CD4-positive, CD25-positive, alpha-beta regulatory T cell (primary cell): ENCODE measurements at places on chromosomes 7 and 10. TPM values are rescaled to one million over a fixed set of nuclear protein-coding genes. Genes with fewer than 3 reads are reported as not detected.

DNA sequence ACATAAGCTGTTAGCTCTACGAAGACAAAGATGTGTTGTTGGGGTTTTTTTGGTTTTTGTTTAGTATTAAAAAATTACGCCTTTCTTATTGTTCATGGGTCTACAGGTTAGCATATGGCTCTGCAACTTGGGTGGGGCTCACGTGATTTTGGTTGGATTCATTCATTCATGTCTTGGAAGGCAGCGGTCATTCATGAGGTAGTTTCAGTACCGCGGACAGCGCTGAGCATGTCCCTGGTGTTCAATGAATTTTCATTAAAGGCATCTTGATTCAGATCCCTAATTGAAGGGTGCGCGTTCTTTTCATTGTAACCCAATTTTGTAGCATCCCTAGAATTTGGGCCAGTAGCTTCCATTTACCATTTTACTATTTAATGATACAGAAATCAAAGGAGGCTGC, 42.9 kb upstream of the TCERG1L start:
- no peak for DNase-seq

GRCh38 chr7:138833596-138833995, 35.6 kb upstream of the ATP6V0A4 start:
- DNase-seq = no peak

- DNase-seq = no peak
Observed at GRCh38 chr7:77335581-77335980, 80.6 kb downstream of the GSAP start.

GRCh38 chr7:5872326-5872725, 8.3 kb upstream of the OCM start:
- no peak for DNase-seq

DNA sequence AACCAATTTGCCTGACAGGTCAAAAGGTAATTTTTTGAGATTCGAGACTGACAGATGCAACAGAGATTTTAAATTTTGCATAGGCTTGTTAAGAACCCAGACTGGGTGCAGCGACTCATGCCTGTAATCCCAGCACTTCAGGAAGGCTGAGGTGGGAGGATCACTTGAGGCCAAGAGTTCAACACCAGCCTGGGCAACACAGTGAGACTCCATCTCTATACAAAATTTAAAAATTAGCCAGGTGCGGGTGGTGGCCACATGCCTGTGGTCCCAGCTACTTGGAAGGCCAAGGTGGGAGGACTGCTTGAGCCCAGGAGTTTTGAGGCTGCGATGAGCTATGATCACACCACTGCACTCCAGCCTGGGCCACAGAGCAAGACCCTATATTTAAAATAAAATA, 34.6 kb downstream of the AMZ1 start:
- DNase-seq = no peak

GRCh38 chr10:79019441-79020014, 49.2 kb upstream of the ZMIZ1 start:
- DNase-seq = no peak

GRCh38 chr7:42198296-42198695, 38.7 kb downstream of the GLI3 start:
- no peak for DNase-seq

DNA sequence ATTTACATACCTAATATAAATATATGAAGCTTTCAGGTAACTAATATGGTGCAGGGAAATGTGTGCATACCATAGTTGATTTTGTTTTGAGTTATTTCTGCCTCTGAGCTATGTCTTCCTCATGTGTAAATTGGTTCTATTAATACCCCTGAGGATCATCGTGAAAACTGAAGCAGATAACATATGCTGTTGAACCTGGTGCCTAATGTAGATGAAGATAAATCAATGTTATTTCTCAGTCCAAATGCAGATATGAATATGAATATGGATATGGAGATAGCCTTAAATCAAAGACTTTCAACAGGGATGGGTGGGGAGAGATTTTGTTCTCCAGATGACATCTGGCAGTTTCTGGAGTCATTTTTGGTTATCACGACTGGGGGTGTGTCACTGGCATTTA, 122.3 kb upstream of the ANKRD30A start:
- DNase-seq = no peak

DNA sequence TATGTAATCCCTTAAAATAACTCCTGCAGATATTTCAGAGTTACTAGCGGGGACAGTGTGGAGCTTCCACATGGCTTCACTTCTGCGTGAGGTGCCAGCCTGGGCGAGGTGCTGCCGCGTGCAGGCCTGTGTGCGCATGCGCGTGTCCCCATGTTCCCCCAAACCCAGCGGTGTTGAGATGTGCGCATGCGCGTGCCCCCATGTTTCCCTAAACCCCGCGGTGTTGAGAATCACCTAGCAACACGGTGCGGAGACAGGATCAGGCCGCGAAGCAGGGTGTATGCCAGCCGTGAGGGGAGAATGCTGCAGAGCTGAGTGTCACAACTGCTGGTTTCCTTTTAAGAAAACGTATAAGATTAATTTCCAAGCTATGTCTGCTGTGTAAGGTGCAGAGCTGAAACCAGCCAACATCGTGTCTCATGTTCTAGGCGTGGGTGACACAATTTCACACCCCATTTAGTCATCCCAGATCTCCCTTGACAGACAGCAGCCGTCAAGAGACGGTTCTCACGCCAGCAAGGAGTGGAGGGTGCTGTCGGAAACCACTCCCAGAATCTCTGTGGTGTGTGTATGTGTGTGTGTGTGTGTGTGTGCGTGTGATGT, 71.9 kb upstream of the ADARB2 start:
- no peak for DNase-seq

- DNase-seq = no peak
Observed at GRCh38 chr7:47529826-47530555, 51.9 kb downstream of the TNS3 start.

DNA sequence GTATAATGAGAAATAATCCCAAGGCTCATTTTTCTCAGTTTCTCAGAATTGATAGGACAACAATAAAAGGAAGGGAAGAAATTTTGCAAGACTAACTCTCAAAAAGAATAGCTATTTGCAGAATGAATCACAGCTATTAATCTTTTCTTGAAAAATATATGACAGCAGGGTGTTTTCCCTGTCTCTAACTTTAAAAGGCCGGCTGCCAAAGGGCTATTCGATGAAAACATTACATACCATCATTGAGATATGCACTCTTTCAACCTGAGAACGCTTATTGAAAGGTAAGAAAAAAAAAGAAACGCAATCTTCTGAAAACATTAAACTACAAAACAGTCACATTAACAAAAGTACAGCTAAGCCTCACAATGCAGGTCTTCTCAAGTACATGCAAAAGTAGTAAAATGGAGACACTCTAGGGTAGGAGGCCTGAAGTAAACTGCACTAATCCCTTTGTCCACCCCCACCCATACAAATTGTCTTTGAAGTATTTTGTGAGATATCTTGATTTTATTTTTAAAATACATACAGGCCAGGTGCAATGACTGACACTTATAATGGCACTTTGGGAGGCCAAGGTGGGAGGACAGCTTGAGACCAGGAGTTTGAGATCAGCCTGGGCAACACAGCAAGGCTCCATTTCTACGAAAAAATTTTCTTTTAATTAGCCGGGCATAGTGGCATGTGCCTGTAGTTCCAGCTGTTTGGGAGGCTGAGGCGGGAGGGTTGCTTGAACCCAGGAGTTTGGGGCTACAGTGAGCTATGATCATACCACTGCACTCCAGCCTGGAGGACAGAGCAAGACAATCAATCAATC, 83.0 kb downstream of the PARD3 start:
- no peak for DNase-seq

DNA sequence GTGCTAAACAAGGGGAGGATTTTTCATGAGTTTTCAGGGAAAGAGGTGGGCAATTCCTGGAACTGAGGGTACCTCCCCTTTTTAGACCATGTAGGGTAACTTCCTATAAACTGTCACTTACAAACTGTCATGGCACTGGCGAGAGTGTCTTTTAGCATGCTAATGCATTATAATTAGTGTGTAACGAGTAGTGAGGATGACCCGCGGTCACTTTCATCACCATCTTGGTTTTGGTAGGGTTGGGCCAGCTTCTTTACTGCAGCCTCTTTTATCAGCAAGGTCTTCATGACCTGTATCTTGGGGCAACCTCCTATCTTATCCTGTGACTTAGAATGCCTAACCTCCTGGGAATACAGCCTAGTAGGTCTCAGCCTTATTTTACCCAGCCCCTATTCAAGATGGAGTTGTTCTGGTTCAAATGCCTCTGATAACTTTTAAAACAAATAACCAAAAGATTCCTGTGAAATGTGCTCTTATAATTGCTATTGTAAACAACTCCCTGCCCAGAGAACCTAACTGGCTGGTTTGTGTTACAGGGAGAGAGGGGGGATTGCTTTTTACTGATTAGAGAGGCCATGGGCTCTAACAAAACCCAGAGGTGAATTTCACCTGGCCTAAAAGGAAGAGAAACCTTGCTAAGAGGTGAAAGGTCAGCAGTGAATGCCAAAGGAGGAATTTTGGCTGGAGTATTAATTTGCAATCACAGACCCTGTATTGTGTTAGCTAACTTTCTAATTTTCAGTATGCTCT, 64.3 kb downstream of the EEPD1 start:
- DNase-seq = no peak

GRCh38 chr7:12386313-12386740, 17.3 kb downstream of the VWDE start:
- no peak for DNase-seq

- DNase-seq = no peak
Observed at GRCh38 chr10:38072552-38072951, 21.6 kb upstream of the ZNF37A start.

- no peak for DNase-seq
Observed at GRCh38 chr10:49139028-49139845, 5.4 kb upstream of the FAM170B start.

DNA sequence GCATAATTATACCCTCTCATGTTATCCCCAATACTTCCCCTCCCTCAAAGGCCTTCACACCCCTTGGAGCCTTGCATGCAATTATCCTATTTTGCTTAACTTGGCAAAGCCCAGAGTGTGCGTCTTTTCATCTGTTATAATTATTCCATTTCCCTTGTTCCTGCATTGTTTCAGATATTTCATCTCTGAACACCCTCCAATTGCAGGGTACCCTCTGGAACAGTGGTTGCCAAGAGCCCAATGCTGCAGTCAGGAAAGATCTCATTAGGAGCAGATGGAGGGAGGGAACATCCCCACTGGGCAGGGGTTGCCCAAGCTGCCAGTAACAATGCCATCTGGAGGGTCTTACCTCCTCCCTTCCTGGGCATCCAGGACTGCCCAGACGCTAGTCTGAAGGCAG, 18.4 kb upstream of the GOLGA7B start:
- DNase-seq = no peak

- no peak for DNase-seq
Observed at GRCh38 chr7:82142263-82142864, 301.2 kb downstream of the CACNA2D1 start.

DNA sequence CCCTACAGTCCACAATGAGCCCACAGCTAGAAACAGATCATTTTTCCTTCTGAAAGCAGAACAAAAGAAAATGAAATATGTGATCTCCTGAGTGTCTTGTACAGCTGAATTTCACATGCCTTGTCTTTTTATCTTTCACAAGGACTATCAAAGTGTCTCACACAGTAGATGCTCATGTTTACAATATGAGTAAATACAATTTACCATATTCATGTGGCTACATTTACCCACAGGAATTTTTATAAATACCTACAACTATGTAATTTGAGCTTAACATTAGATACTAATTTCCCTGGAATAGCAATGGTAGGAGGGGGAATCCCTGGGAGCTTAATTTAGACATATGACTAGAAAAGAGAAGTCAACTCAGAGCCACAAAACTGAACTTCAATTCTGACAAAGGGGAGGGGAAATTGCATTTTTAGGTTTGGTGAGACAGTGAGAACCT, 186.2 kb downstream of the MACC1 start:
- DNase-seq = no peak

- no peak for DNase-seq
Observed at GRCh38 chr10:1399431-1400100, 337.8 kb downstream of the ADARB2 start.

- no peak for DNase-seq
Observed at GRCh38 chr10:121764233-121764942, 163.4 kb downstream of the ATE1 start.

GRCh38 chr7:88243345-88243909, 23.6 kb upstream of the SRI start:
- no peak for DNase-seq

KLHDC10 gene
- total RNA-seq = 16.8 TPM

MAPK8 gene
- 34.5 TPM for total RNA-seq

HECW1 gene
- 0.52 TPM for total RNA-seq

ITIH5 gene
- total RNA-seq = not detected

NUTM2E gene
- not detected for total RNA-seq
